ENCODE measurements at places on chromosomes 2 and 18. TPM values are rescaled to one million over a fixed set of nuclear protein-coding genes. Genes with fewer than 3 reads are reported as not detected.

Gene NCK2
- total RNA-seq: 51.6 TPM

Gene UGT1A3
- not detected for total RNA-seq

Gene AFF3
- total RNA-seq: 0.09 TPM

Gene C18orf54
- total RNA-seq: 13.9 TPM

Gene MEIS1
- not detected for total RNA-seq

Gene IL1R2
- total RNA-seq: not detected

Gene GNLY
- total RNA-seq: 364 TPM

Gene VSNL1
- not detected for total RNA-seq

DNA sequence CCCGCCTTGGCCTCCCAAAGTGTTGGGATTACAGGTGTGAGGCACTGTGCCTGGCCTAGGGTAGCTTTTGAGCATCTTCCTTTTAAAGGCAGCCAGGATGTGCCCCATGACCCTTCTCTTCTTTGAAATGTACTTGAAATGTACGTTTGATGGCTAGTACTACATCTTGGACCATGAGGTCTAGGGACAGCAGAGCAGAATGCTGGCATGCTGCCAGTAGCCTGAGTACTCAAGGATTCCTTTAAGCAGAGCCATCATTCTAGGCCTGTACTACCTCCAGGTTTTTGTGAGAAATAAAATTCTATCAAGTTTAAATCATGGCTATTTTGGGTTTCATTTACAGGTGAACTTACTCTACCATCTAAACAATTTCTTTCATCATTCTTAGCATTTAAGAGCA is 2.9 kb upstream of the EML6 start:
- H3K27ac ChIP-seq: no peak overlapping the region
- no peak for DNase-seq
- H3K27me3 ChIP-seq: peaks cover 54% of the 10 kb centered on the region
- H3K36me3 ChIP-seq: no peaks in the 10 kb centered on the region
- peaks cover 16% of the 10 kb centered on the region for H3K4me1 ChIP-seq

GRCh38 chr18:77111449-77111848 is 21.1 kb downstream of the MBP start:
- no peak overlapping the region for H3K4me3 ChIP-seq
- H3K4me1 ChIP-seq: peaks cover 81% of the 10 kb centered on the region
- no peaks in the 10 kb centered on the region for H3K27me3 ChIP-seq
- no peak for DNase-seq

GRCh38 chr2:145597809-145598208 is 1077.9 kb upstream of the ZEB2 start:
- H3K4me3 ChIP-seq: no peak overlapping the region
- H3K36me3 ChIP-seq: no peaks in the 10 kb centered on the region
- no peak for DNase-seq
- no peaks in the 10 kb centered on the region for H3K4me1 ChIP-seq
- H3K27me3 ChIP-seq: no peaks in the 10 kb centered on the region
- H3K27ac ChIP-seq: no peak overlapping the region

- no peaks in the 10 kb centered on the region for H3K36me3 ChIP-seq
- H3K4me3 ChIP-seq: no peak overlapping the region
- no peak overlapping the region for H3K27ac ChIP-seq
Measured at GRCh38 chr18:8783335-8783993, 78.1 kb downstream of the MTCL1 start.

GRCh38 chr2:16088802-16089112 is 148.4 kb downstream of the MYCN start:
- no peak overlapping the region for H3K27ac ChIP-seq
- H3K27me3 ChIP-seq: no peaks in the 10 kb centered on the region
- no peak overlapping the region for H3K4me3 ChIP-seq
- H3K4me1 ChIP-seq: no peaks in the 10 kb centered on the region
- no peaks in the 10 kb centered on the region for H3K36me3 ChIP-seq
- no peak for DNase-seq

DNA sequence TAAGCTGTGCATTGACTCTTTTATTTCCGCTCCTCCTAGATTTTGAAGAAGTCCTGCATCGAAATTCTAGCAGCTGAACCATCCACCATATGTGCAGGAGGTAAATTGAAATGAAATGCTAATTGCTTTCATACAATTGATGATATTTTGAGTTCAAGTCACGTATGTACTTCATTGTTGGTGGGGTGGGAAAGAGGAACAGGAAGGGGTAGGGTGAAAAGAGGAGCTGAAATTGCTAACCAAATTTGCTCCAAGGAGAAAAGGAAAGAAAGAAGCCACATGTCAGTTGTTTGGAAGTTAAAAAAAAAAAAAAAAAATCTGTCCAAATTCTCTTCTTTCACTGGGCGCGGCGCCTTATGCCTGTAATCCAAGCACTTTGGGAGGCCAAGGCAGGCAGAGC is 77.8 kb downstream of the ANTXR1 start:
- no peak overlapping the region for H3K27ac ChIP-seq
- H3K4me1 ChIP-seq: no peaks in the 10 kb centered on the region
- peaks cover 54% of the 10 kb centered on the region for H3K27me3 ChIP-seq
- H3K36me3 ChIP-seq: no peaks in the 10 kb centered on the region

DNA sequence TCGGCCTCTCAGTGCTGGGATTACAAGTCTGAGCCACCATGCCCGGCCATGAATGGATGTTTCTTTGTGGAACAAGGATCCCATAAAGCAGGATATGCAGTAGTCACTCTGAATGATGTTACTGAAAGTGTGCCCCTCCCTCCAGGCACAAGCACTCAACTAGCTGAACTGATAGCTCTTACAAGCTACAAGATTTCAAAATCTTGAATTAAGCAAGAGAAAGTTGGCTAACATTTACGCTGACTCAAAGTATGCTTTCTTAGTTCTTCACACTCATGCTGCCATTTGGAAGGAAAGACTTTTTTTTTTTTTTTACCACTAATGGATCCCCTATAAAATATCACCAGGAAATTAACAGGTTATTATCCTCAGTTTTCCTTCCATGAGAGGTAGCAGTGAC is 549.0 kb upstream of the PKDCC start:
- H3K4me1 ChIP-seq: no peaks in the 10 kb centered on the region
- no peak overlapping the region for H3K4me3 ChIP-seq
- no peak for DNase-seq
- no peaks in the 10 kb centered on the region for H3K36me3 ChIP-seq
- no peaks in the 10 kb centered on the region for H3K27me3 ChIP-seq

- no peak for DNase-seq
- peaks cover 4% of the 10 kb centered on the region for H3K4me1 ChIP-seq
- peaks cover 33% of the 10 kb centered on the region for H3K36me3 ChIP-seq
- H3K27me3 ChIP-seq: no peaks in the 10 kb centered on the region
- no peak overlapping the region for H3K4me3 ChIP-seq
Measured at GRCh38 chr2:20759487-20759886, 63.4 kb downstream of the LDAH start.

- no peak for DNase-seq
- H3K27me3 ChIP-seq: peaks cover 5% of the 10 kb centered on the region
- no peaks in the 10 kb centered on the region for H3K36me3 ChIP-seq
Measured at GRCh38 chr2:101983486-101983885, 8.3 kb upstream of the IL1R2 start.

DNA sequence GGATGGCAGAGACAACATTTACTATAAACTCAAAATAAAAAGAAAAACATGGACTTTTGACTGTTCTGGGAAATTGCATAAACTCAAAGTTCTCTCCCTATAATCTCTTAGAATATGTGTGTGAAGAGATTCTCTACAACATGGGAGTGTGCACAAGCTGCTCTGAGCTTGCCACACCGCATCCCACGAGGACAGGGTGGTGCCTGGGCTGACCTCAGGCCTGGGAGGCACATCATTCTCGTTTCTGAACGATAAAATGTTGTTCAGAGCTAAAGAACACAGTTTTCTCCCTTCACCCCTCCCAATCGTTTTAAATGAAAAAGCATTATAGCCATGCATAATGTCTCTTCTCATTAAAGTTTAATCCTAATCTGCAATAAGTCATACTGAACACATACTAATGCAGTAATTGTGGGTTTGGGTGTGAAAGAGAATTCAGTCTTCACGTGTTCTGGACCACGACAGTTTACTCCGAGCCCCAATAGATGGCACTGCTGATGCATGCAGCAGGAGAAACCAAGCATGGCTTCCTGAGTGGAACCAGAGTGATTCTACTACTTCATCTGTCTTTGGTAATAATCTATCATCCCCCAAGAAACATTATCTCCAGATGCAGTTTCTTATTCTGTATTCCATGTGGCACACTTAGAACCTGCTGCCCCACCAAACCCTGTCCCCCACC is 46.9 kb upstream of the LAMA1 start:
- H3K4me1 ChIP-seq: no peaks in the 10 kb centered on the region
- H3K36me3 ChIP-seq: no peaks in the 10 kb centered on the region
- H3K27ac ChIP-seq: no peak overlapping the region
- H3K4me3 ChIP-seq: no peak overlapping the region
- no peak for DNase-seq

- H3K27me3 ChIP-seq: peaks cover 40% of the 10 kb centered on the region
- H3K27ac ChIP-seq: no peak overlapping the region
- no peaks in the 10 kb centered on the region for H3K36me3 ChIP-seq
- no peak overlapping the region for H3K4me3 ChIP-seq
Measured at GRCh38 chr2:20674974-20675679, 8.2 kb downstream of the GDF7 start.

DNA sequence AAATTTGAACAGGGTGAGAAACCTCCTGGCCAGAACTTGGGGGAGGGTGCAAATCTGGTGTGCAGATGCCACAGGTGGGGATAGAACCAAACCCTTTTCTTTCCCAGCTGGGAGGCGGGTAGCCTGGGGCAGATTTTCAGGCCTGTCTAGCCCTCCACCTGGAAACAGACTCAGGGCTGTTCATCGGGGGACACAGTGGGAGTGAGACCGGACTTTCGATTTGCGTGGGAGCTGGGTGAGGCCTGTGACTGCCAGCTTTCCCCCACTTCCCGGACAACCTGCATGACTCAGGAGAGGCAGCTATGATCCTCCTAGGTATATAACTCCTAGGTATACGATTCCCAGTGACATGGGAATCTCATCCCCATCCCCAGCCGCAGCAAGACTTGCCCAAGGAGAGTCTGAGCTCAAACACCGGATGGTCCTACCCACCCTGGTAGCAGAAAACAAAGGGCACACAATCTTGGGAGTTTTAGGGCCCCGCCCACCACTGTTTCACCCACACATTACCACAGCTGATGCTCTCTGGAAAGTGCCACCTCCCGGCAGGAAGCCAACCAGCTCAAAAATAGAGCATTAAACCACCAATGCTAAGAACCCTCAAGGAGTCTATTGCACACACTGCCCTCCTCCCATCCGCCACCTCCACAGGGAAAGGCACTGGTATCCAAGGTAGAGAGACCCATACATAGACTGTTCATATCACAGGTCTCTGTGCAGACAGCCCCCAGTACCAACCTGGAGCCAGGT is 92.5 kb downstream of the BARD1 start:
- DNase-seq: no peak
- H3K4me3 ChIP-seq: no peak overlapping the region
- peaks cover 45% of the 10 kb centered on the region for H3K36me3 ChIP-seq
- H3K4me1 ChIP-seq: peaks cover 6% of the 10 kb centered on the region
- H3K27me3 ChIP-seq: no peaks in the 10 kb centered on the region

- H3K4me3 ChIP-seq: no peak overlapping the region
- H3K27me3 ChIP-seq: no peaks in the 10 kb centered on the region
- H3K4me1 ChIP-seq: no peaks in the 10 kb centered on the region
- no peaks in the 10 kb centered on the region for H3K36me3 ChIP-seq
Measured at GRCh38 chr2:209830722-209831465, 59.3 kb downstream of the UNC80 start.

DNA sequence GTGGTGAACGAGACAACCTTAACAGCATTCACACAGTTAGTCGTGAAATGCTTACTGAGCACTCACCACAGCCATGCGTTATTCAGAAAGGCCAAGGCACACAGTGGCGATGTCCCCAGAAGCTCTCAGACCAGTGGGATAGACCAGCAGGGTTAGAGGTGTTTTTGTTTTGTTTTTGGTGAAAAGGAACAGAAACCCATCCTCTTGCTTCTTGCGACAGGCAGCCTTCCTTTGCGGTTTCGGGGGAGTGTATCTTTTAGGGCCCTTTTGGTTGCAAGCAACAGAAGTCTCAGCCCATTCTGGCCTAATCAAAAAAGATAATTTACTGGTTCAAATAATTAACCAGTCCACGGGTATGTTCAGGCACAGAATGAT is 4.7 kb downstream of the GNLY start:
- H3K27ac ChIP-seq: no peak overlapping the region
- H3K4me3 ChIP-seq: no peak overlapping the region
- DNase-seq: no peak
- peaks cover 2% of the 10 kb centered on the region for H3K36me3 ChIP-seq
- H3K4me1 ChIP-seq: peaks cover 48% of the 10 kb centered on the region

GRCh38 chr2:14157816-14158215 is 474.7 kb upstream of the LRATD1 start:
- no peak for DNase-seq
- H3K4me1 ChIP-seq: no peaks in the 10 kb centered on the region
- H3K27ac ChIP-seq: no peak overlapping the region
- no peak overlapping the region for H3K4me3 ChIP-seq

GRCh38 chr2:6068429-6068828 is 376.2 kb downstream of the SOX11 start:
- H3K27me3 ChIP-seq: no peaks in the 10 kb centered on the region
- H3K4me3 ChIP-seq: no peak overlapping the region
- H3K36me3 ChIP-seq: no peaks in the 10 kb centered on the region
- H3K27ac ChIP-seq: no peak overlapping the region
- no peaks in the 10 kb centered on the region for H3K4me1 ChIP-seq

GRCh38 chr18:78138983-78139496 is 840.6 kb upstream of the SALL3 start:
- no peak overlapping the region for H3K4me3 ChIP-seq
- H3K27ac ChIP-seq: no peak overlapping the region
- H3K4me1 ChIP-seq: no peaks in the 10 kb centered on the region
- DNase-seq: no peak

DNA sequence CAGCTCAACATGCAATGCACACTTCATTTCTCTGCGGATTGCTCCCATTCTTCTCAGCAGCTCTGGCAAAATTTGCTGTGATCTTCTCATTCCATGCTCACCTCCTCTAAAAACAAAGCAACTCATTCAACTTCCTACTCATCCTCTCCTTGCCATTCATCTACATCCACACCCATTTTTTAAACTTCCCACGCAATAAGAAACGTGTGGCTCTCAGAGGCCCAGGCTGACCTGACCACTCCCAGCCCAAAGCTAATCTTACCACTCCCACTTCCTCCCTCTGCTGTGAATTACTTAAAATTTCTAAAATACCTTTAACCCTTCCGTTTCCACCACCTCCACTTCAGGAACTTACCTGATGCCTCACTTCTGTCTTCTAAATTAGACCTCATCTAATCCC is 15.2 kb downstream of the ABCB11 start:
- H3K27me3 ChIP-seq: peaks cover 3% of the 10 kb centered on the region
- H3K4me1 ChIP-seq: peaks cover 3% of the 10 kb centered on the region
- DNase-seq: no peak
- H3K36me3 ChIP-seq: no peaks in the 10 kb centered on the region
- H3K27ac ChIP-seq: no peak overlapping the region
- H3K4me3 ChIP-seq: no peak overlapping the region

- H3K27ac ChIP-seq: peak overlapping the region; percentile 94
- H3K27me3 ChIP-seq: no peaks in the 10 kb centered on the region
Measured at GRCh38 chr2:136049991-136050920, 64.8 kb upstream of the DARS1 start.

GRCh38 chr2:219279916-219280516 is 850 bp downstream of the DNAJB2 start:
- peak overlapping the region; percentile 96 for H3K27ac ChIP-seq
- peaks cover 32% of the 10 kb centered on the region for H3K4me1 ChIP-seq
- peak overlapping the region; percentile 94 for H3K4me3 ChIP-seq
- DNase-seq: no peak
- no peaks in the 10 kb centered on the region for H3K27me3 ChIP-seq
- H3K36me3 ChIP-seq: peaks cover 12% of the 10 kb centered on the region

- no peak overlapping the region for H3K27ac ChIP-seq
- H3K4me1 ChIP-seq: no peaks in the 10 kb centered on the region
- DNase-seq: no peak
- H3K4me3 ChIP-seq: no peak overlapping the region
Measured at GRCh38 chr18:7740821-7741220, 173.7 kb downstream of the PTPRM start.

GRCh38 chr2:152730591-152731333 is 12.3 kb downstream of the ARL6IP6 start:
- peaks cover 28% of the 10 kb centered on the region for H3K4me1 ChIP-seq
- peak; percentile 76 for DNase-seq
- peaks cover 1% of the 10 kb centered on the region for H3K36me3 ChIP-seq
- H3K27ac ChIP-seq: peak overlapping the region; percentile 59

All from activated CD8-positive, alpha-beta memory T cell treated with anti-CD3 and anti-CD28 coated beads, Interleukin-2, amount 10 ng/mL, durations not matched to agents 7 days and 5 days (primary cell).